ENCODE measurements at places on chromosomes 3 and 15.
A peak's percentile ranks its signal among the peaks of the same experiment; 100 is the strongest.

DNA sequence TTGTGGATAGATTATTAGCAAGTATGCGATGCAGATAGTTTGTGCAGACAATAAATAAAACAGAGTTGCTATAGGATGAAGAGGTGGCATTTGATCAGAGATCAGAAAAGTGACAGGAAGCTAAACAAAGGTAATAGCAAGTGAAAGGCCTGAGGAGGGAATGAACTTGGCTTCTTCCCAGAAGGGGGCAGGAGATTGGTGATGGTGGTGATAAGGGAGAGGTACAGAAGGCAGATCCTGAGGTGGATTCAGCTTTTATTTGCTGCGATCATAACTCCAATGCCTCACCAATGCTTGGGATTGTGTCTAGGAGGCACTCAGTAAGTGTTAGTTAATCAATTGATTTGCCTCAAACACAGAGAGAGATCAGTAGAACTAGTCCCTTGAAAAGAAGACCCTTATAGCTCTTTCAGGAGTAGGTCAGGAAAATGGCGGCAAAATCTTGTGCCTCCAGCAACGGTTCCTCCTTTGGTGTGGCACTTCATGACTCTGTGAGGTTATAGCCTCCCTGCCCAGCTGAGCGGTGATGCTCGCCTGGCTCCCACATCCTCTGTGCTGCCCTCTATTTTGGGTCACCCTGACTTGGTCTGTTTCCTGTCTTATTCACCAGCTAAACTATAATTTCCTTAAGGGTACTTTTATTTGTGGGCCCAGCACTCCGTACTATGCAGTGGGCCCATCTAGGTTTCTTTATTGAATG, 37.5 kb downstream of the TGFBR2 start:
- DNase-seq: no peak

- no peak for DNase-seq
These were observed 45.2 kb downstream of the LRCH3 start for GRCh38 chr3:197836244-197836643.

- peak; percentile 95 for DNase-seq
These were observed 18.0 kb upstream of the ANKDD1A start for GRCh38 chr15:64893481-64894394.

GRCh38 chr3:190514413-190515153, 698 bp downstream of the IL1RAP start:
- DNase-seq: peak; percentile 76

- DNase-seq: peak; percentile 24
These were observed 78.7 kb downstream of the ITPR1 start for GRCh38 chr3:4571690-4572334.

DNA sequence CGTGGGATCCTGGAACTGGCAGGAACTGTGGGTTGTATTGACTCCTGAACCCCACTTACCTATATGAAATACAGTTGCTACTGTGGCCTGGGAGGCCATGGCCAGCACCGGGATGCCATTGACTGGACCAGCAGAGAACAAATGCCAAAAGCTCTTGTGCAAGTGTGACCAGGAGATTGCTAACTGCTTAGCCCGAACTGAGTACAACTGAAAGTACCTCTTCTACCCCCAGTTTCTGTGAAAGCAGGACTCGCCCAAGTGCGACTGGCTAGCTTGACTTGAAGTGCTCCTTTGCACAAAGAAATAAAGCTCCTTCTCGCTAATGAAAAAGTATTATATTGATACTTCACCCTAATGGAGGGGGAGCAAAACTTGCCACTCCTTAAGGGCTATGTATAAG, 101.3 kb upstream of the ATP11B start:
- DNase-seq: no peak

- DNase-seq: no peak
These were observed 100.8 kb upstream of the ABHD17C start for GRCh38 chr15:80594091-80594889.

DNA sequence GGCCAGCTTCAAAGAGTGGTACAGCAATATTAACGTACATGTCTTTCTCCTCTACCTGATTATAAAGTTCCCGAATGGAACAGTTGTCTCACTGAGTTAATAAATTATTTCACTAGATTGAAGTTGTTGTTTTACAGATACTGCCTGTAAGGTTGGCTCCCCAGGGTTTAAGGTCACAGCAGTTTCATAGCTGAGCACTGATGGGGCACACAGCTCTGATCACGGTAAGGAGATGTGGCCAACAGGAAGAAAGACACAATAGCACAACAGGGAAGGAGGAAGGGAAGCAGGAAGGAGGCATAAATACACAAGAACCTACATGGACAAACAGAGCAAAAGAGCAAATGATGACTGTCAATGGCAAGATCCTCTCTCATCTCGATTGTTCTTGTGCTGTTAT, 215.6 kb downstream of the WNT5A start:
- no peak for DNase-seq

GRCh38 chr15:89364741-89365450, 30.3 kb upstream of the POLG start:
- no peak for DNase-seq

DNA sequence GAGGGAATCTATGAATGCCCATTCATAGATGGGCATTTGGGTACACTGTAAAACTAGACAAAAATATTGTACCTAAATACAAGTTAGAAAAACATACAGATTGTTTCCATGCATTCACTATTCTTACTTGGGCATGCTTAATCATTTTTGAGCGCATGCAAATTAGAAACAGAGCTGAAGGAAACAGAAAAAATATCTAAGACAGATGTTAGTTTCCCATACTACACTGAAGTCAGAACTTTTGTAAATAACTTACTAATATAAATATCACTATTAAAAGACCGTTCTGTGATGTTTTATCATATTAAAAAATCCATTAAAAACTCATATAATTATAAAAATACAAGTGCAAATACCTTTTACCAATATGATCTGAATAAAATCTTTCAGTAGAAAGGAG, 58.7 kb downstream of the GOLIM4 start:
- no peak for DNase-seq

- DNase-seq: no peak
These were observed 34.1 kb downstream of the ATP13A5 start for GRCh38 chr3:193344486-193344885.

GRCh38 chr15:101451266-101451799, 38.2 kb downstream of the PCSK6 start:
- DNase-seq: peak; percentile 73

DNA sequence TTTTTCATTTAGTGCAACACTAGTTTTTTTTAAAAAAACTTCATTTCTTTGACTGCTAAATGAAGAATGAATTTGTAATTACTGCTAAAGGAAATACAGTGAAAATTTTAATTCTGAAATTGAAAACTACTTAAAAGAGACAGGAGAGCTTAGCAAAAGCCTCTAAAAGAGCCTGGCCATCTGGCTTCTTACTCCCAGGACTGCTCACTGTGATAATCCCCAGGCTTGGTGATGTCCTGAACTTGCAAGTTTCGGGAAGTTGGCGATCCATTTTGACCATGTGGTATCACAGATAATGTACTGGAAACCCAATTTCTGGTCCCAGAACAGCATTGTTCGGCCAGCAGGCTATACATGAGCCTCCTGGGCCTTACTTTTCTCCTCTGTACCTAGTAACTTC, 292.1 kb downstream of the FGF12 start:
- DNase-seq: no peak

- DNase-seq: no peak
These were observed 308.3 kb downstream of the GAP43 start for GRCh38 chr3:115931581-115931980.

GRCh38 chr15:92634060-92634459, 21.5 kb downstream of the FAM174B start:
- no peak for DNase-seq

DNA sequence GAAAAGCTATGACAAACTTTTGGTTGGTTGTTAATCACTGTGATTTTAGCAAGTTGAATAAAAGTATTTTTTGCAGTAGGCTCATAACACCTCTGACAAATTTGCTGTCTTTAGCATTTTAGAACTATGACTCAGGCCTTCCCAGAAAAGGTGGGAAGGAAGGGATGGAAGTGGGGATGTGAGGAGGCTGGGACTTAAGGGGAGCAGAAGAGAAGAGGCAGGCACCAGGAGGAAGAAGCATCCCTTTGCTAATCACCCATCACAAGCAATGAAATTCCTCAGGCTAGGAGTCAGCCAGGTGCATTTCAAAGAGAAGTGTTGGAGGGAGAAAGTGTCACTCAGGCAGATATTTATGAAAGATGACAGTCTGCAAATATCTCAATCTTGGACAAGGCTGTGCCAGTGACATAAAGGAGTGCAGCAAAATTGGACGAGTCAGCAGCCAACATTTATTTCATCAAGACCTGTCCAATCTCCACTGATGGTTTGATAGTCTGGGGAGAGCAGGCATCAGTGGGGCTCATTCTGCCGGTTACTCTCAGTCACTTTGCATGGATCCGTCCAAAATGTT, 337.3 kb upstream of the ARRDC4 start:
- no peak for DNase-seq

DNA sequence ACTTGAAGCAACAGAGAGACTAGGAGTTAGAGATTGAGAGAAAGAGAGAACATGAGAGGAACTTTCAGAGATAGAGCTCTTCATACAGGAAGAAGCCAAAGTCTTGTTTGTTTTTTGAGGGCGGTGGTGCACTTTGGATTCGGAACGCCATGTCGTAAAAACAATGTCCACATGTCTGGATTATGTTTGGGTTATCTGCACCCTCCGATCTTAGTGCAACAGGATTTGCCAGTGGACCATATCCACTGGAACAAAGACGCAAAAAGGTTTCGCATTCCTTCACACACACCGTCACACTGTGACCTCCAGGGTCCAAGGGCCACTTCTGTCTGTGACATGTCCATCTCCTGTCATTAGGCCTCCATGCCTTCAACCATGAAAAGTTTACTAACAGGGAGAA, 141.8 kb upstream of the ATP11B start:
- DNase-seq: no peak

DNA sequence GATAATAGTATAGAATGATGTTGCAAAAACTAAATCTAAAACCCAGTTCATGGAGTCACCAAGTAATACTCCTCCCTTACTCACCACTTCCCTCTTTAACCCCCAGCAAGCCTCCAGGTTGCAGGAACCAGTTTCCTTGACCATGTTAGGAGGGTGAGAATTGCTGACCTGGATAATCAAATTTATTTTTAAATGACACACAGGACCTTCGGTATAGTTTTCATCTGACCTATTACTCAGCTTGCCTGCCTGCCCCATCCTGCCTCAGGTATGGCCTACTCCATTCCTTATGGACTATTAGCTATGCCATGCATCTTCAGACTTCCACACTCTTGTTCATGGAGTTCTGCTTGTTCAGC, 883 bp downstream of the RTP4 start:
- DNase-seq: no peak

GRCh38 chr15:50750227-50750705, 15.2 kb downstream of the SPPL2A start:
- DNase-seq: no peak

GRCh38 chr3:50661321-50661837, 13.3 kb upstream of the DOCK3 start:
- DNase-seq: no peak

GRCh38 chr3:274927-275326, 78.4 kb downstream of the CHL1 start:
- no peak for DNase-seq

- no peak for DNase-seq
These were observed 90.7 kb downstream of the TBL1XR1 start for GRCh38 chr3:177106594-177106993.

- no peak for DNase-seq
These were observed 22.7 kb downstream of the CLDN11 start for GRCh38 chr3:170441412-170441811.

- DNase-seq: no peak
These were observed 512.3 kb downstream of the ZNF385D start for GRCh38 chr3:21238661-21239060.

GRCh38 chr3:195195321-195196209, 75.4 kb downstream of the XXYLT1 start:
- DNase-seq: peak; percentile 40

GRCh38 chr3:130662501-130662996, 84.1 kb downstream of the PIK3R4 start:
- DNase-seq: no peak

GRCh38 chr15:96320107-96320506, 10.4 kb upstream of the NR2F2 start:
- no peak for DNase-seq

- peak; percentile 84 for DNase-seq
These were observed 3.5 kb upstream of the MTFMT start for GRCh38 chr15:65032801-65033537.

Data from mesenchymal stem cell (in vitro differentiated cells and primary cell).